ENCODE measurements at places on chromosomes 7 and 10.
A peak's percentile ranks its signal among the peaks of the same experiment; 100 is the strongest.

GRCh38 chr10:86325158-86325557, 41.4 kb downstream of the GRID1 start:
- DNase-seq, result no peak

DNA sequence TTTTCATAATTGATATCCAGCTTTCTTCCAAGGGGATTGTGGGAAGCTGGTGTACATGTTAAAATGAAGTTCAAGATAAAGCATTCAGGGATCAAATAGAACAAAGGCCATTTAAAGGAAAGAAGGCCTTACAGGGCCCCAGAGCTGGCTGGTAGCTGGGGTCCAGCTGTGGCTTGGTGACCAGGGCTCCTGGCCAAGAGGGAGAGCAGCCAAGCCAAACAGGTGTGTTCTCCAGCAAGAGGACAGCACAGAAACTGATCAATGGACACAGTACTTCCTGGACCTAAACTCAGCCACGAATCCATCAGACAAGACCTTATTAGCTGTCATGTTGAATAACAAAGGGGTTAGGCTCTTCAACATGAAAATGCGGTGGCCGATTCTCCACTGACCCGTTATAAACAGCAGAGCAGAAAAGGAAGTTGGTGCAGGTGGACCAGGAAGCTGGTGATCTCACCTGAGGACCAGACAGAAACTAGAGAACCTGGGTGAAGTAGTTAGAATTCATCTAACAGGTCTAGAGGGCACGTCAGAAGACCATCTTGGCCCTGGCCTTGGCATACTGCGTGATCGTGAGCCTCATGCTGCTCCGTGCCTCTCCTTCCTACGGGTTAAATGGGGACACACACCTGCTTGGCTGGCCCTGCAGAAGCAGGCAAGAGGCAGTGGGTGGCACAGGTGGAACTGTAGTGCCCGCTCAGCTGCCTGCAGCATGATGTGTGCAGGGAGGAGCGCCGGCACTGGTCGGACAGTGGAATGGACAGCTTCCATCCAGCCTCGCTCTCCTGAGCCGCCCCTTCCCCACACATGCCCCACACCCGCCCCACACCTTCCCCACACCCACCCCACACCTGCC, 53.8 kb downstream of the PARP12 start:
- no peak for DNase-seq

GRCh38 chr7:44187636-44188416, 1.4 kb downstream of the GCK start:
- DNase-seq, result no peak

DNA sequence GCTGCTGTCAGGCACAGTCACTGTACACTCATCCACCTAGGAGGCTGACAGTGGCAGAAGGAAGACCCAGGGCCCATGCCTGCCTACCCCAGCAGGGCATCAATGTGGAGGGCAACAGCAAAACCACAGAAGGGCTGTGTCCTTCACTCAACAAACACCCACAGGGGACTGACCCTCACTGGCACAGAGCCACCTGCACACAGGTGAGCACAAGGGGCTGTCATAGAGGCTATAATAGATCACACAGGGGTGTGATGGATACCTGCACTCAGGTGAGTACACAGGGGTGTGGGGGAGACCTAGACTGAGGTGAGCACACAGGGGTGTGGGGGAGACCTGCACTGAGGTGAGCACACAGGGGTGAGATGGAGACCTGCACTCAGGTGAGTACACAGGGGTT, 132.8 kb upstream of the TCERG1L start:
- no peak for DNase-seq

DNA sequence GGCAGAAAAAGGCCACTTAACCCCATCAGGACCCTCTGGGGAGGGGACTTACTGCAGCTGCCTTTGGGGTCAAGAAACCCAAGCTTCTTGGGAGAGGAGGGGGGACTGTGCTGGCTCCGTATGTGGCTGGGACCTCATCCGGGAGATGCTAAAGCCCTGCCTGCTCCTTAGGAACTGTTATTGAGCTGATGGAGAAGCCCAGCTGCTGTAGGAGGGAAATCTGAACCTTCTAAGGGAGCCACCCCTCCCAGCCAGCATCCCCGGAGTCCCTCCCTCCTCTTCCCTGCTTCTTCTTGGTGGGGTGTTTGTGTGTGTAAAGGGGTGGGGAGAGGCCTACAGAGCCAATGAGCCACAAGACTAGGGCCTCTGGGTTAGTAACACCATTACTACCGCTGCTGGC, 8.2 kb downstream of the KCNIP2 start:
- DNase-seq, result no peak

GRCh38 chr10:24701447-24701846, 22.2 kb downstream of the ARHGAP21 start:
- peak; percentile 28 for DNase-seq

- no peak for DNase-seq
Measured at GRCh38 chr10:104103956-104104355, 18.0 kb upstream of the SFR1 start.

DNA sequence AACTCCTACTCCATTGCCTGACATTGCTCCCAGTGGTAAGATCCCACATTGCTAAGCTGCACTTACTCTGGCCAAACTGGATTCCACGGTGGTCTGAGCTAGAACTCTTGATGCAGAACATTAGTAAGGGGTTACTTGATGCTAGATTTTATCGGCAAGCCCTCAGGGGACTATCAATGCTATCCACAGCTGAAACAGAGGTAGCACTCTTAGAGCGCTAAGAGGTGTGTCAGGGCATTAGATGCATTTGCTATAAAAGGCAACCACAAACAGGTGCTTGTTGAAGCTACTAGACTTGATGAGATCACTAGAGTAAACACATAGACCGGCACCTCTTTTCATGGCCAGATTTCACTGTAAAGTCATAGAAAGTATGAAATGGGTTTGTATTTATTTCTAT, 116.3 kb downstream of the MDFIC start:
- no peak for DNase-seq

GRCh38 chr7:128014811-128015210, 16.4 kb downstream of the LRRC4 start:
- DNase-seq, result no peak

- DNase-seq, result no peak
Measured at GRCh38 chr7:99707096-99707495, 27.3 kb upstream of the CYP3A5 start.

DNA sequence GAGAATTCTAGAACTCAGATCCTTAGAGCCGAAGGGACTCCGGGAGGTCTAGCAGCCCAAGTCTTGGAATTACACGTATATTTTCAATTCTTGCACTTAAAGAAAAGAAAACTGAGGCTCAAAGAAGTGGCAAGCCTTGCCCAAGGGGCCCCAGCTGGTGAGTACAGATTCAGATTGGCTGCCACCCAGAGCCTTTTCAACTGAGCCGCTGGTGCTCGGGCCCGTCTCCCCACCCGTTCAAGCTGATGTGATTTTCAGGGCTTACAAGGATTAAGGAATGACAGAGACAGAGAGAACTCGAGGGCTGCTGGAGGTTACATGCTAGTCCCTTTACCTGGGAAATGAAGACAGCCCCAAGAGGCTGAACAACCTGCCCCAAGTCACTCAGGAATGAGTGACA, 117.8 kb downstream of the ABLIM1 start:
- DNase-seq, result no peak

DNA sequence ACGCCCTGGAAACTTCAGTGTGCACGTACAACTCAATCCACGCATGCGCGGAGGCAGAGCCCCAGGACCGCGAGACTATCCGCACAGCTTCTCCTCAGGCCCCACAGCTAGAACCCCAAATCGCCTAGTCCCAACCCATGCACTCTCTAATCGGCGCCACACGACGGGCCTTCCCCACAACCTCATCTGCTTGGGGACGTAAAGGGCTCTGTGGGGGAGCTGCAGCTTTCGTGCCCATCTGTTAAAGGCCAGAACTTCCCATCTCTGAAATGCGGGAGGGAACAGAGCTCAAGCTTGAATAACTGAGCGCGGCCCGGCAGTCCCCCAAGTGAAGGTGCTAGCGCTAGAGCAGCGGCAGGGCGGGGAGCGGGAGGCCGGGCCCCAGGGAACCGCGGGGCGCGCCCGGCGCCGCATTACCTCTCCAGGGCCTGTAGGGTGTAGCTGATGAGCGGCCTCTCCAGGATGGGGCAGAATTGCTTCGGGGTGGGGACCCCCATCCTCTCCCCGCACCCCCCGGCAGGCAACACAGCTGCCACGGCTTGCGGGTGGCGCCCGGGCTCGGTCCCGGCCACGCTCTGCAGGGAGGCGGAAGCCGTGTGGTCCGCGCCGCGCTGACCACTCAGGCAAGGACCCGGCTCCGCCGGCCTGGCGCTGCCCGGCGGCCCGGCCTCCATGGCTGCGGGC, 547 bp downstream of the CRPPA start:
- peak; percentile 57 for DNase-seq

DNA sequence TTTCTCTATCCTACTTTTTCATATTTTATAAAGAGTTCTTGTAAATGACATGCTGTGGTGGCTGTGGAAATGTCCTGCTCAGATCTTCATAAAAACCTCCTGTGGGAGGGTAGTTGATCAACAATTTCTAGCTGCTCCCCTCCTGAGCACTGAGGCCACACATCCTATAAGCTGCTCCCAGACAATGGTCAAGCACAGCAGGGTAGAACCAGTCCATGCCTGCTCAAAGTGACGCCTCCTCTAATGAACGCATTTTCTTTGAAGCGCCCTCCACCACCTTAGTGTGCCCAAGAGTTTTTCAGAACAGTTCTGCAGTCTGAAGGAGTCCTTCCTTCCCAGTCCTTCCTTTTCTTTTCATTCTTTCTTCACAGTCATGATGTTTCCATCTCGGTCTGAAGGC, 298.6 kb upstream of the CACNA2D1 start:
- DNase-seq, result no peak

DNA sequence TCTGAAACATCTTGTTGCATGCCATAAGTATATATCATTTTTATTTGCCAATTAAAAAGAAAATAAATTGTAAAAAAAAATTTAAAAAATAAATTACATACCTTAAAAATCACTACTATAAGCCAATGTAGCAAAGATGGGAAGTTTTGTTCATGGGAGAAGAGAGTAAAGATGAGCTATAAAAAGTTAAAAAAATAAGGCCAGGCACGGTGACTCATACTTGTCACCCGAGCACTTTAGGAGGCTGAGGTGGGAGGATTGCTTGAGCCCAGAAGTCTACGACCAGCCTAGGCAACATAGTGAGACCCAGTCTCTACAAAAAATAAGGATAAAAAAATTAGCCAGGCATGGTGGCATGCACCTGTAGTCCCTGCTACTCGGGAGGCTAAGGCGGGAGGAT, 8.4 kb upstream of the STK32C start:
- DNase-seq, result no peak

DNA sequence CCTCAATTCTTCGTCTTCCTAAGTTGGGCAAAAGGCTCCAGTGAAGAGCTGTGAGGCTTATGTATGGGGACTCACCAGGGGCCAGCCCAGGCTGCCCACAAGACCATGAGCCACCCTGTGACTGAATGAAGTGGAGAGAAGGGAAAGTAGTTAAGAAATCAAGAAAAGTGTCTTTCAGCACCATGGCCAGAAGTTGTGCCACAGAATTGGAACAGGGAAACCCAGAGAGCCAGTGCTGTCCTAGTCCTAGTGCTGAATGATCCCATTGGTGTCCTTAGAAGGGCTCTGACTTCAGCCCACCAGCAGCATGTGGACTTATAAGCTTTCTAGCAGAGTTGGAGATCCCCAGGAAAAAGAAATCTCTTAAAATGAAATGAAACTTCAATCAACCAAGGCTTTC, 37.0 kb upstream of the CCSER2 start:
- DNase-seq, result no peak

GRCh38 chr10:108757946-108758345, 1165.4 kb downstream of the XPNPEP1 start:
- DNase-seq, result no peak

GRCh38 chr10:69474742-69475432, 23.6 kb downstream of the TSPAN15 start:
- no peak for DNase-seq

Data from GM18507 (cell line).